ENCODE measurements at places on chromosomes 1 and 21. TPM values are rescaled to one million over a fixed set of nuclear protein-coding genes. Genes with fewer than 3 reads are reported as not detected.

The IFI44L gene
- total RNA-seq, result 0.84 TPM

The RABGGTB gene
- total RNA-seq, result 48.9 TPM

The DMRTA2 gene
- not detected for total RNA-seq

The ANP32E gene
- 14.2 TPM for total RNA-seq

The GJA9 gene
- total RNA-seq, result 0.89 TPM

The C1orf87 gene
- total RNA-seq, result not detected

The S100A12 gene
- total RNA-seq, result not detected

The SHISAL2A gene
- not detected for total RNA-seq

The CR1L gene
- total RNA-seq, result not detected

The MROH9 gene
- not detected for total RNA-seq

The PLA2G2C gene
- not detected for total RNA-seq

The CD1E gene
- 5.3 TPM for total RNA-seq

The AKR7A3 gene
- total RNA-seq, result 2.0 TPM

All from lower leg skin (tissue), 4 donors.